Naive thymus-derived CD4-positive, alpha-beta T cell (primary cell): ENCODE measurements at places on chromosomes 3 and 15. TPM values are rescaled to one million over a fixed set of nuclear protein-coding genes. Genes with fewer than 3 reads are reported as not detected.

The ZPLD1 gene
- not detected for total RNA-seq

The STAB1 gene
- 26.1 TPM for total RNA-seq

The LPP gene
- 12.5 TPM for total RNA-seq

The NEDD4 gene
- 13.3 and 15.1 TPM in 2 replicates for total RNA-seq

The TMEM207 gene
- not detected for total RNA-seq

The CD47 gene
- total RNA-seq = 134 TPM

The QRICH1 gene
- total RNA-seq = 172 TPM

The DISP2 gene
- total RNA-seq = not detected

The HTR3E gene
- total RNA-seq = not detected in 2 replicates

The OSBPL10 gene
- total RNA-seq = 3.6 and 5.3 TPM in 2 replicates

The ST3GAL6 gene
- total RNA-seq = 1.6 TPM

The DAPK2 gene
- 6.7 and 9.3 TPM in 2 replicates for total RNA-seq

The PXYLP1 gene
- total RNA-seq = 18.6 and 19.4 TPM in 2 replicates

The AEN gene
- 46.9 TPM for total RNA-seq

The CILP gene
- total RNA-seq = 0.45 TPM

The REC114 gene
- total RNA-seq = not detected

The ADCY5 gene
- total RNA-seq = not detected

- peak; percentile 80 for DNase-seq
Measured at GRCh38 chr15:70486451-70487386, 276.6 kb downstream of the UACA start.

DNA sequence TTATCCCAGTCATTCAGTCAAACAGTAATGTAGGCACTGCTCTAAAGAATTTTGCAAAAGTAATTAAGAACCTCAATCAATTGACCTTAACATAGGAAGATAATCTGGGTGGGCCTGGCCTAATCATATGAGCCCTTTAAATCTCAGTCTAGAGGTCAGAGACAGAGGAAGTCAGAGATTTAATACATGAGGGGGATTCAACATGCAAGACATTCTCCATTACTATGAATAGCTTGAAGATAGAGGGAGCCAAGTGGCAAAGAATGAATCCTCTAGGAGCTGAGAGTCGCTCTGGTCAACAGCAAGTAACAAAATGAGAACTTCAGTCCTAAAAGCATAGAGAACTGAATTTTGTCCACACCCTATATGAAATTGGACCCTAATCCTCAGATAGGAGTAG, 39.0 kb upstream of the MBNL1 start:
- DNase-seq = no peak

GRCh38 chr3:108322352-108322751, 26.0 kb downstream of the HHLA2 start:
- DNase-seq = no peak

- no peak for DNase-seq
Measured at GRCh38 chr15:53320816-53321215, 438.6 kb downstream of the WDR72 start.

- DNase-seq = no peak
Measured at GRCh38 chr3:82467051-82467450, 705.6 kb upstream of the GBE1 start.

DNA sequence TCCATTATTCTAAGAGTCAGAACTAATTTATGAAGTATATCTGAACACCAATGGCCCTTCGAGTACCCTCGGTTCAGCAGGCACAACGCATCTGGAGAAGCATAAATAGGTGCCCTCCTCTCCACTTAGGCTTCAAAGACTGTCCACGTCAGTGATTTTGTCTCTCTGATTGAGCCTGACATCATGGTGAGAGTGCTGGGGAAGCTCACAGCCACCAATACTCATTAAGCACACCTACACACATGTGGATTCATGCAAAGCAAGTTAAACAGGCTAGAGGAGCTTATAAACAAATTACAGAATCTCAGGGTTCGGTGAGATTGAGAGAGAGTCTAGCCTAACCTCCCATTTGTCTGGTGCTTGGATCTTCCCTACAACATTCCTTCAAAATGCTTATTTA, 3.6 kb downstream of the CLDN1 start:
- DNase-seq = no peak

- DNase-seq = no peak
Measured at GRCh38 chr3:16658925-16659793, 53.9 kb upstream of the DAZL start.

DNA sequence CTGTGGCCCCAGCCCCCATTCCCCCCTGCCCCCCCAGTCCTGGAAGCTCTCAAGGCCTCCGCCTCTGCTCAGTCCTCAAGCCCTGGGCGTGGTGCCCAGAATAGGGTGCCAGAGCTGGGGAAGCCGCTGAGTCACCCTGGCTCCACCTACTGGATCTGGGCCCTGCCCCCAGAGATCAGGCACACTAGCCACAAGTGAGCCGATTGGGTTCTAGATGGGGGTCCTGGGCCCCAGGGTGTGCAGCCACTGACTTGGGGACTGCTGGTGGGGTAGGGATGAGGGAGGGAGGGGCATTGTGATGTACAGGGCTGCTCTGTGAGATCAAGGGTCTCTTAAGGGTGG, 5.7 kb downstream of the EIF4G1 start:
- no peak for DNase-seq

DNA sequence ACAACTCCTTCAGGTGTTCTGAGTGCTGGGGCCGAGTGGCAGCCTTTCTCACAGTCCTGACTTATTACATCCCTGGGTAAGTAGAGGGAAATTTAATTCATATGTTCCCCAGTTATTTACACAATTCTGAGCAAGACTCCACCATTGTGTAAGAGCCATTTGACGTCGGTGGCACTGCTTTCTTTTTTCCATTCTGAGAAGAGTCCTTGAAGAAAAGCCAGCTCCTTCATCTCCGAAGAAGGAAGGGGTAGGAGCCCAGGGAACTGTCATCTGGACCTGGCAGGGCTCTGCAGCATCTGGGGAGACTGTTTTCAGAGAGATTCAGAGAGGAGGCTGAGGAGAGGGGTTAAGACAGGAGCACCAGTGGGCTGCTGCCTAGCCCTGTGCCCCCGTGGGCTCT, 22.6 kb upstream of the MASP1 start:
- DNase-seq = no peak

DNA sequence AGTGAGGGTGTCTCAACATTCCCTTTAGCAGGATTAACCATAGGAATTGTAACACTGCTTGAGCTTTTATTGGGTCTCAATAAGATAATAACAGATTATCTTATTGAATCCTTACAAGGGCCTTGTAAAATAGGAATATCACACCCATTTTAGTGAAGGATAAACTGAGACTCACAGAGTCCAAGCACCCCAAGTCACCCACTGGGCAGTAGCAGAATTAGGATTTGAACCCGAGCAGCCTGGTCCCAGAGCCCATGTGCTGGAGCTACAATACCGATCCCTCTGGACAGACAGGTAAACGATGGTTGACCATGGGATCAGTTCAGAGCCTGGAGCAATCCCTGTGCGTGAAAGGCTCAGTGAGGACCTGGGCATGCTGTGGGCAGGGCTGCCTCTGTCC, 56.3 kb upstream of the MRPS22 start:
- no peak for DNase-seq

GRCh38 chr3:59753808-59754450, 704.1 kb upstream of the CFAP20DC start:
- DNase-seq = no peak

DNA sequence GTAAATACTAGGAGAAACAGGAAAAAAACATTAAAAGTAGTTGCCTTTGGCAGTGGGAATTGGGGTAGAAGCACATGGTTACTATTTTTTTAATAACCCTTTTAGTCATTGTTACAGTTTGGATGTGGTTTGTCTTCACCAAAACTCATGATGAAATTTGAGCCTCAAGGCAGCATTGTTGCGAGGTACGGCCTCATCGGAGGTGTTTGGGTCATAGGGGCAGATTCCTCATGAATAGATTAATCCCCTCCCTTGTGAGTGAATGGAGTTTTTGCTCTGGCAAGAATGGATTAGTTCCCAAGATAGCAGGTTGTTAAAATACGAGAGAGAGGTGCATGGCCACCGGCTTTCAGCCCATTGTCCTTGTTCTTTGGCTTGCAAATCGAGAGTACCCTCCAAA, 92.6 kb downstream of the LEKR1 start:
- no peak for DNase-seq

DNA sequence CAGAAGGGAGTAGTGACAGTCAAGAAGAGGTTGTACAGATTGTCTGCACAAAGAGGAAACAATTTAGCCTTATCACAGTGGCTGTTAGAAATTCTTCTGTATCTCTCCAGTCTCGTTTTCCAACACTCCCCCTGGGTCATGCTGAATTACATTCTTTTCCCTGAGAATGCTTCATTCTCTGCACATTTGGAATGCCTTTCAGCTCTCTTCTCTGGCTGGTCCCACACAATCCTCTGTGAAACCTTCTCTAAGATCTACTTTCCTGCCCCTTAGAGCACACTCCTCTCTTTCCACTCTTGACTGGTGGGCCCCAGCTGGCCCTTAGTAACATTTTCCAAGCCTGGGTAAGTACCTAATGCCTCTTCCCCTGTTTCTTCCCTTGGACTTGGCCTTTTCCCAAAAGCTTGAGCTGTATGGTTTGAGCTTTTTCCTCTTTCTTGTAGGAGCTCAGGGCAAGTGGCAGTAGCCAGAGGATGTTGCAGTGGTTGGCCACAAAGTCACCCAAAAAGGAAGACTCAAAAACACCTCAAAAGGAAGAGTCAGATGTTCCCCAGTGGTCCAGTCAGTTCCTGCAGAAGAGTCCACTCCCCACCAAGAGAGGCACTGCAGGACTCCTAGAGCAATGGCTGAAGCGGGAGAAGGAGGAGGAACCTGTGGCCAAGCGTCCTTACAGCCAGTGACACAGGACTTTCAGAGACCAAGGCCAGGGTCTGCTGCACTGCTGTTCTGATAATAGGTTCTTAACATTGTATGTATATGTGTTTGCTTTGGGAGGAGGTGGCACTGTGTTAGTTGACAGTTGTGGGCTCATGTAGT, 25.7 kb downstream of the HMCES start:
- DNase-seq = no peak

DNA sequence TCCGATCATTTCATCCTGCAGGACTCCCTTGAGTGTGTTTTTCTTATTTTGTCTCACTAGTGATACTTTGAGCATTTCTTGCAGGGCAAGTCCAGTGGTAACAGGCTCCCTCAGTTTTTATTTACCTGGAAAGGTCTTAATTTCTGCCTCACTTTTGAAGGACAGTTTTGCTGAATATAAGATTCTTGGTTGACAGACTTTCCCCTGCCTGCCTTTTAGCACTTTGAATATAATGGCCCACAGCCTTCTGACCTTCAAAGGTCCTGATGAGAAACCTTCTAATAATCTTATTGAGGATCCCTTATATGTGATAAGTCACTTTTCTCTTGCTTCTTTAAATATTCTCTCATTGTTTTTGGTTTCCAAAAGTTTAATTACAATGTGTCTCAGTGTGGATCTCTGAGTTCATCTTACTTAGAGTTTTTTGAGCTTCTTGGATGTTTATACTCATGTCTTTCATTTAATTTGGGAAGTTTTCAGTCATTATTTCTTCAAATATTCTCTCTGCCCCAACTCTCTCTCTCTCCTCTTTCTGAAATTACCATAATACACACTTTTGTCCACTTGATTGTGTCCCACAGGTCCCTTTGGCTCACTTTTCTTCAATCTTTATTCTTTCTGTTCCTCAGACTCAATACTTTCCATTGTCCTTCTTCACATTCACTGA, 36.3 kb upstream of the ARIH1 start:
- DNase-seq = no peak

DNA sequence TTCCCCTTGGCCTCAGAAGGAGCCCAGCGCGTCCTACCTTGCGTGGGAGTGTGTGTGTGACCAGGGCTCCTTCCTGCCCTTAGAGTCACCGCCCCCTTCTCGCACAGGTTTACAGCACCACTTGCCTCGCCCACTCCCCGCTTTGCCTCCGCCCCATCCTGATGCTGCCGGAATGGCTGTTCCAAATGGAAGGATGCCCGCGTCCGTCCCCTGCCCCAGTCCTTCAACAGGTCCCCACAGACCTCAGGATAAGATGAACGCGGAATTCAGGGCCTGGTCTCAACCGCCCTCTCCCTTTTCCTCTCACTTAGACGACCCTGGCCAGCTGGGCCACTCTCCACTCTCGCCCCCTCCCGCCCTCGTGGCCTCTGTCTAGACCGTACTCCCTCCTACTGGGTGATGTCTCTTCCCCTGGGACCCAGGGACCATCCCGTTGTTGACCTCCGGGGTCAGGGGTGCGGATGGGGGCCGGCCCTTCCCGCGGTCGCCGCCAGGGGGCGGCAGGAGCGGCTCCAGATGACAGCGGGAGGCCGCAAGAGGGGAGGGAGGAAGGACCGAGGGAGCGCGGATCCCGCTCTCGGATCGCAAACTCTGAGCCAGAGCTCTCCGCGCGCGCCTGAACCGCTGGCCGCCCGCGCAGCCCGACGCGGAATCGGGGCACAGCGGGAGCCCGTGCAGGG, at the start of gene THSD4:
THSD4 (plus strand) TSS at position 585 of the 680 bp plus-strand sequence.
- DNase-seq = no peak

DNA sequence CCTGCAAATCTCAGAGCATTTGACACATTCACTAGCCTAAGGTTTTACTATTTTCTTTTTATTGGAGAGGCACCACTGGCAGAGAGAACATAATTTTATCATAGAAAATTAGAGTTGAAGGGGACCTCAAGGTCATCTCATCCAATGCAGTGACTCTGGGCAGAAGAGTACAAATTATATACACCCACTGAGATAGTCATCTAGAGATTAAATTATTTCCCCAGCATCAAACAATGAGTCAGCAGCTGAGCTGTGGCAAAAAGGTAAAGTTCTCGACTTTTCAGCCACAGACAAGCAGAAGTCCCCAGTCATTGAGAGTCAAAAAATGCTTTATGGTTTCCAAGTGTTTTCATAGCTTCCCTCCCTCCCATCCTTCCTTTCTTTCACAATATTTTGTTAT, 39.3 kb upstream of the SEMA6D start:
- DNase-seq = no peak

DNA sequence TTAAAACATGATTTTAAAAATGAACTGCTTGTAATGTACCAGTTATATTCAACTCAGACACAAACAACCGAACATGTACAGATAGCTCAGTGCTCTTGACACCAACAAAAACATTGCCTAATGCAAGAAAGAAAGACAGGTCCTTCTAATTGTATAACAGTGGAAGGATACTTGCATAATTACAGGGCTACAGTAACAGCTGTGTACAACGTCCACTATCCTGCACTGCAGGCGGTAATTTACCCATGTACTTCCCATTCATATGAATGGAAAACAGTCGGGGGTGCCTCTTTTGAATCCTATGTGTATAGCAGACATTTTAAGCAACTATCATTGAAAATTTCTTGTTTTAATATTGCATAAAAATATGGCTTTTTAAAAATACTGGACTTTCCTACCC, 41.1 kb upstream of the PLSCR5 start:
- no peak for DNase-seq

DNA sequence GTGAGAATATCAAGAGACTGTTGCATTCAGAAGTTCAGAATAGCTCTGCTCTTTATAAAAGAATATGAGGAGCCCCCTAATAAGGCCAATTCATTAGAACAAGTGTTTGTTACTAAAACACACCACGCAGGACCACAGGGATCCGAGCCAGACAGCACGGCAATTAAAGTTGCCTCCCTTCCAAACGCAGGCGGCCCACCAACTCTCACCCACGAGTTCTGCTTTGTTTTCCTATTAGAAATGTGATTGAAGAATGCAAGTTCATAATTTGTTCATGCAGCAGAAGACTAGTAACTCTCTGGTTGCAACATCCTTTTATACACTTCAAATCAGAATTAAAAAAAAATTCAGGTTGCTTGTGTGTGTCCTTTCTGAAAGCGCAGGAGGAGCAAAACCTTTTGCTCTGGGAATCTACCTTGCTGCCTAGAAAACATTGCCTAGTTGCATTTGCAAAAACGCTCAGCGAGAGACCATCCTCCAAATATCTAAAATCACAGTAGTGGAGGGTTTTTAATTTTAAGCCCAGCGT, 1044.1 kb upstream of the NR2F2 start:
- DNase-seq = no peak

GRCh38 chr3:44492496-44492895, 15.0 kb upstream of the ZNF445 start:
- no peak for DNase-seq

GRCh38 chr3:120081719-120082118, 12.5 kb downstream of the GSK3B start:
- DNase-seq = no peak
